ENCODE measurements at places on chromosomes 11 and 22. TPM values are rescaled to one million over a fixed set of nuclear protein-coding genes. Genes with fewer than 3 reads are reported as not detected.

The TBX10 gene
- not detected for total RNA-seq

The MS4A4E gene
- total RNA-seq, result not detected

The FOSL1 gene
- 186 TPM for total RNA-seq

The CTSW gene
- not detected for total RNA-seq

DNA sequence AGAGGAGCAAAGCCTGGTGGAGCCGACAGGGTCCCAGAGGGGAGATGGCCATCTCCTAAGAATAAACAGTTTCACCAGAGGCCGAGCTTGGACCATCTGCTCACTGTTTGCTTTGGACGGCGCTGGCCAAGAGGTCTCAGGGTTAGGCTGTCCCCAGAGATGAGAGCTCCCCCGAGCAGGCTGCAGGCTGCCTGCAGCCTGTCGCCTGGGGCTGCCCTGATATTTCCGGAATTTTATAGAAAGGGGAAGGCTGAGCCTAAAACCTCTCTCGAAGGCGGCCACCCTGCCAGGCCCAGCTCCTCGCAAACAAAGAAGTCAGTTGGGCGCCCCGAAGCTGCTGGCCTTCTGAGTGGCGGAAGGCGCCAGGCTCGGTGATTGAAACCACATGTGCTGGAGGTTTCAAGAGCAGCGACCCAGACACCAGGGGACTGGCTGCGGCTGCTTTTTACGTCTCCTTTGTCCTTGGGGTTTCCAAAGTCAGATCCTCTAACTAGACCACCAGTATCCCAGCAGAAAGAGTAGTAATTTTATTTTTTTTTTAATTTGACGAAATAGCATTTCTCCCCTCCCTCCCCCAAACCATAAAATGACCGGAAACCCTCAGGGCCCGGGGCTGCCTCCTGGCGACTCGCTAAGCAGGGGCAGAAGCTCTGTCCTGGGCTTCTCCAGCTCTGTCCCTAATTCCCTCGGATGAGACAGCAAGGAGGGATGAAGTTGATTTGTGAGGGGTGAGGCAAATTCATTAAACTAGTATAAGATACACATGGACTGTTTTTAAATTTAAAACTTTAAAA is 57.4 kb downstream of the CLMP start:
- H3K27ac ChIP-seq, result no peak overlapping the region
- no peaks in the 10 kb centered on the region for H3K27me3 ChIP-seq
- no peak overlapping the region for H3K4me3 ChIP-seq
- no peaks in the 10 kb centered on the region for H3K36me3 ChIP-seq
- DNase-seq, result no peak

DNA sequence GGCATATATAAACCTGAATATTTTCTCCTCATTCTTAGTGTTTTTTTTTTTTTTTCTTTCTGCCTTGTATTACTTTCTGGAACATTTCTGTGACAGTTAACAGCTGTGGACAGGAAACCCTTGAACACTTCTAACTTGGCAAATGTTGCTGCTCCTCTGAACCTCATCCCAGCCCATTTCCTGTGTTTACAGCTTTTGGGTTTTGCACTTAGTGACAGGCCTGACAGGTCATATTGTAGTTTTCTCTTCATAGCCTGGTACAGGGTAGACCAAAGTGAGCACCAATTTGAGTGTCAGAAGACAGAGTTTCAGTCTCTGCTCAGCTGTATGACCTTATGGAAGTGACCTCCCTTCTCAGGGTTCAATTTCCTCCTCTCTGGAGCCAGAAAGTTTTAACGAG is 91.6 kb downstream of the STIM1 start:
- no peak for DNase-seq
- no peaks in the 10 kb centered on the region for H3K4me1 ChIP-seq
- H3K36me3 ChIP-seq, result no peaks in the 10 kb centered on the region
- H3K27ac ChIP-seq, result no peak overlapping the region
- H3K4me3 ChIP-seq, result no peak overlapping the region

- H3K4me1 ChIP-seq, result peaks cover 21% of the 10 kb centered on the region
- H3K27me3 ChIP-seq, result no peaks in the 10 kb centered on the region
- no peak overlapping the region for H3K4me3 ChIP-seq
- H3K27ac ChIP-seq, result peak overlapping the region; percentile 95
- DNase-seq, result no peak
- no peaks in the 10 kb centered on the region for H3K36me3 ChIP-seq
Measured at GRCh38 chr11:65650547-65651338, 12.0 kb downstream of the RELA start.

GRCh38 chr11:67269401-67270255 is 3.4 kb downstream of the GRK2 start:
- no peak overlapping the region for H3K4me3 ChIP-seq
- no peaks in the 10 kb centered on the region for H3K27me3 ChIP-seq
- DNase-seq, result no peak
- H3K36me3 ChIP-seq, result no peaks in the 10 kb centered on the region

GRCh38 chr11:66875378-66875777 is 18.5 kb downstream of the LRFN4 start:
- no peak overlapping the region for H3K4me3 ChIP-seq
- DNase-seq, result no peak
- no peaks in the 10 kb centered on the region for H3K36me3 ChIP-seq
- H3K27me3 ChIP-seq, result no peaks in the 10 kb centered on the region
- H3K27ac ChIP-seq, result no peak overlapping the region
- peaks cover 5% of the 10 kb centered on the region for H3K4me1 ChIP-seq

GRCh38 chr11:49424136-49424535 is 215.7 kb upstream of the FOLH1 start:
- no peak overlapping the region for H3K27ac ChIP-seq
- H3K36me3 ChIP-seq, result no peaks in the 10 kb centered on the region
- no peak for DNase-seq

DNA sequence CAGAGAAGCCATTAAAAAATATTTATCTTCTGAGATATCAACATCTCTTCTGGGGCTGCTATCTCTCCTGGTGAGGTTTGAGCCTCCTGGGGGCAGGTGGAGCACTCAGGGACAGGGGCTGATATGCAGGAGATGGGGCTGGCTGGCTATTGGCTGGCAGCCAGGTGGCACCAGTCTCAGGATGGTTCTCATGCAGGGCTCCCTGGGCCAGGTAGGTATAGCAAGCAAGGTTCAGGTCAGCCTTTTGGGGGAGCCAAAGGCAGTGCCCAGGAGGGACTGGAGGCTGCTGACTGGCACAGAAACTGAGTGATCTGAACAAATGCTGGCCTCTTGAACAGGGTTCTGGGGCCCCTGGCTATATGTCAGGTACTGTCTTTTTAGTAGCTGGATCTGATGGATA is 29.7 kb upstream of the EMSY start:
- DNase-seq, result no peak
- H3K27me3 ChIP-seq, result peaks cover 6% of the 10 kb centered on the region
- no peak overlapping the region for H3K4me3 ChIP-seq
- H3K36me3 ChIP-seq, result no peaks in the 10 kb centered on the region
- no peaks in the 10 kb centered on the region for H3K4me1 ChIP-seq
